ENCODE measurements at places on chromosomes 13 and 19.

GRCh38 chr19:56091751-56092546, 29.1 kb downstream of the ZNF787 start:
- no peak for DNase-seq

- DNase-seq: no peak
Observed at GRCh38 chr13:94974015-94974951, 261.9 kb upstream of the SOX21 start.

DNA sequence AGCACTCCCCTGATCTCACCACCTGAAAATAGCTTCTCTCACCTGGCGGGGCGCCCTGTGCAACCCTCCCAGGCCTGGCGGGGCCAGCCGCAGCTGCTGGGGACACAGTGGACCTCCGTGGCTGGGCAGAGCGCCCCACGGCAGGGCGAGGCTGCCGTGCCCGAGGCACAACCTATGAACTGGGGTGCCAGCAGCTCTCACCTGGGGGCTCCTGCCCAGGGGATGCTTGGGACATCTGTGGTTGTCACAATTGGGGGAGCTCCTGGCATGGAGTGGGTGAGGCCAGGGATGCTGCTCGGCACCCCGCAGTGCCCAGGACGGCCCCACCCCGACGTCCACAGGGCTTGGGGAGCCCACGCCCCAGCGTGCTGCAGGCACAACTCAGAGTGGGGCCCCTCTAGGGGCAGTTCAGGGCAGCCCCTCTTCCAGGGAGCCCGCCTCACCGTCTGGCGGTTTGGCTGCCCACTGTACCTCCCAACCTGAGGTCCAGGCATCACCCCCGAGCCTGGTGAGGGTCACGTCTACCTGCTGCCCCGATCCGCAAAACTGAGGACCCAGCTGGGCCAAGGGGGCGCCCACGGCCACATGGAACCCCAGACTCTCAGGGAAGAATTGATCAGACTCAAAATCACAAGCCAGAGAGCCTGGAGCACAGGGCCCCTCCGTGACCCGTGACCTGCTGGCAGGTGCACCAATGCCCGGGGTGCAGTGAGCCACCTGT, 5.7 kb downstream of the TMEM259 start:
- DNase-seq: no peak

DNA sequence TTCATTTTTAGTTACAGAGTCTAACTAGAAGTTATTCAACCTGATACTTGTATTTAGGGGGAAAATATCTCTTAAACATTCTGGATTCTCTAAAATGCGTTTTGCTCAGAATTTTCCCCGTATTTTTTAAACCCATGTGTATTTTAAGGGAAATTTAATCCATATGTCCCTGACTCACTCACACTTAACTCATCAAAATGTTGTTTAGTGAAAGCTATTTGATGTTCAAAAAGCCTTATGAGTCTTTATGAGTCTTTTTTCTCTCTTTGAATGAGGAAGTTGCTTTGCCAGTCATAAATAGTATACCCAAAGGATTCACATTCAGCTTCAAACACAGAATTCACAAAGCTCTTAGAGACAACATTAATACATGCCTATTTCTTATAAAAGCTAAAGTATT, 16.4 kb downstream of the MAB21L1 start:
- no peak for DNase-seq

GRCh38 chr13:100658363-100658762, 16.2 kb downstream of the TMTC4 start:
- DNase-seq: no peak

DNA sequence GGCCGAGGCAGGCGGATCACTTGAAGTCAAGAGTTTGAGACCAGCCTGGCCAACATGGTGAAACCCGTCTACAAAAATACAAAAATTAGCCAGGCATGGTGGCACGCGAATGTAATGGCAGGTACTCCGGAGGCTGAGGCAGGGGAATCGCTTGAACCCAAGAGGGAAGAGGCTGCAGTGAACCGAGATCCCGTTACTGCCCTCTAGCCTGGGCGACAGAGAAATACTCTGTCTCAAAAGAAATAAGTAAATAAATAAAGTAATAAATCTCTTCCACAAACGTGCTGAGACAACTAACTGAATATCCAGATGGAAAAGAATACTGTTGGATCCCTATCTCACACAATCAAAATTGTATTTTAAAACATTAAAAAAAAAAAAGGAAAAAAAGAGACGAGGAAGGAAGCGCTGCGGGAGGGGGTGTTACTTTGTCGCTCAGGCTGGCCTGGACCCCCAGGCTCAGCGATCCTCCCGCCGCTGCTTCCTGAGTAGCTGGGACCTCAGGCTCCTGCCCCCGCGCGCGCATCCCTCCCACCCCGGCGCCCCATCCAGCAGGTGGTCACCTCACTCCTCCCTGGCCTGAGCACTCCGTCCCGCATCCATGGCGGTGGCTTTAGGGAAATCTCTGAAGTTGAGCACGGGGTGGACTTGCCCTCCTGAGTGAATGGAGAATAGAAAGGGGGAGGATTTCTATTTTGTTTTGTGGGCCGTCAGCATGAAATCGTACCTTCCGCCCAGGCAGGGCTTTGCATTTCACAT, 628 bp upstream of the ZNF813 start:
- DNase-seq: no peak

GRCh38 chr13:49046519-49046918, 70.8 kb downstream of the FNDC3A start:
- DNase-seq: no peak

- peak; percentile 65 for DNase-seq
Observed at GRCh38 chr19:58544591-58545285, 874 bp downstream of the TRIM28 start.

GRCh38 chr19:54173359-54173699, 369 bp upstream of the TMC4 start:
- DNase-seq: no peak

DNA sequence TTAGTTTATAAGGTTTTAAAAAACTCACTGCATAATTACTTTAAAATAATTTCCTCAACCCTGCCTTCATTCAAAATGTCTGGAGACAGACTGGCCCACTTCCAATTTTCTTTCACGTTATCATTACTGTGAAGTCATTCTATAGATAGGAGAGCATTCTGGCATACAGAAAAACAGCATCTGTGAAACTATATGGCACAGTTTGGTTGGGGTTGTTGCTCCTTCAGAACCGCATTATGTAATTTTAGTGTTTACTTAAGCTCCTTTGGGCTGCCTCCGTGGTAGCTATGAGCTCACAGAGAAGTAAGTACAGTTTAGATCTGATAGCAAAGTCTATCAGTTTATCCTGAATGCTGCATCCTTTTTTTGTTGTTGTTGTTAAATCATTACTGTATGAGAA, 104.3 kb downstream of the KCNRG start:
- DNase-seq: no peak

- DNase-seq: no peak
Observed at GRCh38 chr13:37270226-37271001, 164.9 kb upstream of the CSNK1A1L start.
